ENCODE measurements at places on chromosomes 12 and 14.

GRCh38 chr14:58792416-58792815 lies 154.7 kb downstream of the DACT1 start:
- no peak for DNase-seq

DNA sequence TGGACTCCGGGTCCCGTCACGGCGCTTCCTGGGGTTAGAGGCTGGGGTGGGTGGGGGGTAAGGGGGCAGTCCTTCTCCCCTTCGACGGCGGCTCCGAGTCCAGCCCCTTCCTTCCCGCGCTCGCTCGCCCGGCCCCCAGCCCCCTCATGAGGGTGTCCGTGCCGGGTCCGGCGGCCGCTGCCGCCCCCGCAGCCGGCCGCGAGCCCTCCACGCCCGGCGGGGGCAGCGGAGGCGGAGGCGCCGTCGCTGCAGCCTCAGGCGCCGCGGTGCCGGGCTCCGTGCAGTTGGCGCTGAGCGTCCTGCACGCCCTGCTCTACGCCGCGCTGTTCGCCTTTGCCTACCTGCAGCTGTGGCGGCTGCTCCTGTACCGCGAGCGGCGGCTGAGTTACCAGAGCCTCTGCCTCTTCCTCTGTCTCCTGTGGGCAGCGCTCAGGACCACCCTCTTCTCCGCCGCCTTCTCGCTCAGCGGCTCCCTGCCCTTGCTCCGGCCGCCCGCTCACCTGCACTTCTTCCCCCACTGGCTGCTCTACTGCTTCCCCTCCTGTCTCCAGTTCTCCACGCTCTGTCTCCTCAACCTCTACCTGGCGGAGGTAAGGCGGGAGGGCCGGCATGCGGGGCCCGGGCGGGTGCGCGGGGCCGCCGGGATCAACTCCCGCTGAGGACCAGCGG lies 500 bp downstream of the GPR137C start:
- no peak for DNase-seq

DNA sequence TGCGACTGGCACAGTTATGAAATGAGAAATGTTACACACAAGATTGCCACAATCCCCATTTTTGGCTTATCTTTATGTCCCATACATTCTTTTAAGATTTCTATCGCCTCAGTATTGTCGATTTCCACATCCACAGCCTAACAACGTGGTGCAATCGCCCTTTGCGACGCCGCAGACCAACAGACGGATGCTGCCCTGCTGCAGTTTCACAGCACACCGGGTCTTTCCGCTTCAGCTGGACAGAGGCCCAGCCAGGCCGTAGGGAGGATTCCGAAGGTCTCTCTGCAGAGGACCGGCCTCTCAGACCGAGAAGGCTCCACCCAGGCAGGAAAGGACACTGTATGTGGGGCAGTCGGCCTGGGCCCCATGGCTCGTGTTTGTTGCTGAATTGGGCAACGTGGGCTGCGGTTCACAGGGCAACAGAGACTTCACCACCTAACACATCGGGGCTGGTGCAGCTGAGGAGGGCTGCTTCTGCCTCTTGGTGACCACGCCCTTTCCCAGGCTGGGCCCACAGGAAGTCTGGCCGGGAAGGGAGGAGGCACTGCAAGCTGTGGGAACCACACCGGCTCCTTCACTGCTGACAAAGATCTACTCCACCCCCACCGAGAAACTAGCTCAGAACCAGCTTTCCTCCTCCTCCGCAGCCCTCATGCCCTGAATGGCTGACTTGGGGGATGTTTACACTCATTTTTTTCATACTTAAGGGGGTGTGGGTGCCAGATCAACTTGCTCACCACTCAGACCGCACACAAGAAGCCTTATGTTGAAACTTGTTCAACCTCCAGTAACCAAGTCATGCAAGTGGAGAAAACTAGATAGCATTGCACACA lies 32.9 kb upstream of the MDM1 start:
- DNase-seq, result peak; percentile 26

- DNase-seq, result no peak
These were observed 70.7 kb downstream of the CMKLR1 start for GRCh38 chr12:108268397-108268796.

DNA sequence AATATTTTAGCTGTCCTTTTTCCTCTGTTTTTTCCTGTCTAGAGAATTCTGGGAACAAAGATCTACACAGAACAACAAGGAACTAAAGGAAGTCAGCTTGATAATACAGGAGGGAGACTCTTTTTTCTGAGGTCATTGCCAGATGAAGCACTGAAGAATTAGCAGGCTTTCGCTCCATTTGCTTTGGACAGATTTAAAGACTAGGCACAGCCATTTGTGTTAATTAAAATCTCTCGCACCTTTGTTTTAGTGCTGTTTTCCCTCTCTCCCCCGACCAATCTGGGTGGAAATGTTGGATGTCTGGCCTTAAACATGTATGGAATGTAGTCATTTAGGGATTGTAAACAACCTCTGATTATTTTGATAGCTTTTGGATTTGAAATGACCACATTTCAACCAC lies 9.6 kb upstream of the GPHN start:
- no peak for DNase-seq

- no peak for DNase-seq
These were observed 1349.1 kb downstream of the TMEM121 start for GRCh38 chr14:106875503-106875902.

GRCh38 chr12:87217491-87217890 lies 811.7 kb downstream of the C12orf50 start:
- DNase-seq, result no peak

GRCh38 chr14:79167957-79168356 lies 997.8 kb downstream of the NRXN3 start:
- DNase-seq, result no peak

DNA sequence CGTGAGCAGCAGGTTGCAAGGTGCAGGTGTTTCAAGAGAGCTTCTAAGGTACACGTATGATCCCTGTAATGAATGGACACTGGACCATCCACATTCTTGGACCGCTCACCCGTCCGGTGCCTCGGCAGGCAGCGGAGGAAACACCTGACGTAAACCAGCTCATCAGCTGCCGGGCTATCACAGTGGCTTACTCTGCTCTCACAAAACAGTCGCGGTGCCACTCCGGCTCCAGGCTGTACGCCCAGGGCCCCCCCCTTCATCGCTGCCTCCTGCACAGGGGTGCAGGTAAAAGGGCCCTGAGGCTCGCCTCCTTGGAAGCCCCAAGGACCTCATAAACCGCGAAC lies 436 bp downstream of the VPS33A start:
- no peak for DNase-seq

- DNase-seq, result no peak
These were observed 71.1 kb upstream of the MDM1 start for GRCh38 chr12:68403296-68403695.

DNA sequence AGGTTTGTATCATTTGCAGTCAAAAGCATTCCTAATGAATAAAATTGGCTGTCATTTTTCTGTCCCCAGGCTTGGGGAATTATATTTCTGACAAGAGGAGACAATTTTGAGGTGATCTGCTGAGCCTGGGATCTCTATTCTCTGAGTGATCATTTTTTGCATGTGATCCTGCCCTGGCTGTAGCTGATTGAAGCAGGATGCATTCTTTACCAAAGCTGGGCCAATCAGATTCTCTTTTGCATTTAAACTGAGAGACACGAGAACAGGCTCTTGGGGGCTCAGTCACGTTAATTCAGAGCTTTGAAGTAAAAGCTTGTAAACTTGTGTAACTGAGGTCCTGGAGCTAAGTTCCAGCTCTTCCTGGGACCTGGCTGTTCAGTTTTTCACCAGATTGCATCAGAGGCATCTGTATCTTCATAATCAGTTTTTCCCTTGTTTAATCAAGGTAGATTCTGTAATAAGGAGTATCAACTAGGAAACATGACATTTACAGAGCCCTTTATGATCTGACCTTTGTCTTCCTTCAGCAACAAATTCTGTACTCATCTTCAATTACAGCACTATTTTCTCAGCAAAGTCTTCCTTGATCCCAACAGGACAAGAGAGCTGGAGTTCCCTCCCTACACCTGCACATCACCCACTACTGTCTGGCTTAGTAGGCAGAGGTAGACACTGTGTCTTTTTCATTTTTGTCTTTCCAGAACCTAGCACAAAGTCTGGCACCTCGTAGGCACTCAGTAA lies 35.0 kb upstream of the MANSC4 start:
- DNase-seq, result no peak

GRCh38 chr12:6903722-6904121 lies 900 bp upstream of the LRRC23 start:
- DNase-seq, result no peak

GRCh38 chr14:53701108-53701875 lies 255.3 kb downstream of the BMP4 start:
- no peak for DNase-seq

GRCh38 chr14:44960146-44960545 lies 1.6 kb downstream of the KLHL28 start:
- no peak for DNase-seq

DNA sequence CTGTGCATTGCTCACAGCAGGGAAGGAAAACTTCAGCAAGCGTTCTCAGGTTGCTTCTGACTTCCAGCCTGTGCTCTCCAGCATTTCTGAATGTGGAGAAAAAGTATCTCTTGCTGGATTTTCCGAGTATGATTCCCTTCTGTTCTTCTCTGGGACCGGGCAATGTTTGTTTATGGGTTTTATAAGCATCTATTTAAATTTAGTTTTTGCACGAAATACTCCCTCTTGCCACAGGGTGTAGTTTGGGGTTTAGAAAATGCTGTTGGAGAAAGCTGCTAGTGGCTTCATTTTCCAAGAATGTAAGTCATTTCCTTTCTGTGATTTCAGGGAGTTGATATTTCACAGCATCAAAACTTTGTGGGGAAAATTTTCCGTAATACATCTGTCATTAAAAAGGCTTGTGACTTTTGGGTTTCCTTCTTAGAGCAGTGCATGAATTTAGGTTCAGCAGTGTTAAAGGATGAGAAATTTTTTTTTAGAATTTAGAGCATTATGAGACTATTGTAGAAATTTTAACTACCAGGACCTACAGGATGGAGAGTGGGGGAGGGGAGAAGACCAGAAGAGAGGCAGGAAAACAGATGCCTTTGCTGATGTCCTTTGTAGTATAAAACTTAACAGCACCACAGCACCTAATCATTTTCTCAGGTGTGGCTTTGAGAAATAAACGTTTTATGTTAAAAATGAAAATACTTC lies 1.5 kb downstream of the FRMD6 start:
- DNase-seq, result peak; percentile 89

- no peak for DNase-seq
These were observed 84.1 kb downstream of the KIF26A start for GRCh38 chr14:104222396-104223036.

DNA sequence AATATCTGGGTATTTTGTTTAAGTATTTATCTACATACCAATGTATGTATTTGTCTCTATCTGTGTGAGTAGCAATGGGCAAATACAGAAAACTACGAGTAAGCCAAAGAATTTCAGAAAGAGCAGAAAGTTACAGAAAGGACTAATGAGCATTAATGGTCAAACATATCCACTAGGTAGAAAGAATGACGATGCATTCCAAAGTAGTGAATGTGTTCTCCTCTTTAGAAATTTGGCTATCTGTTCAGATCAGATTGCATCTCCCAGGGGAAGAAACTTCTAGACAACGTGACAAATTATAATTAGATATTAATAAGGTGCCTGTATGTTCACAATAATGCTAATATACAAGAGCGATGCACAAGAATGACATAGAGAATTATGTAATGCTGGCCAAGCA lies 194.5 kb upstream of the GZMB start:
- no peak for DNase-seq

DNA sequence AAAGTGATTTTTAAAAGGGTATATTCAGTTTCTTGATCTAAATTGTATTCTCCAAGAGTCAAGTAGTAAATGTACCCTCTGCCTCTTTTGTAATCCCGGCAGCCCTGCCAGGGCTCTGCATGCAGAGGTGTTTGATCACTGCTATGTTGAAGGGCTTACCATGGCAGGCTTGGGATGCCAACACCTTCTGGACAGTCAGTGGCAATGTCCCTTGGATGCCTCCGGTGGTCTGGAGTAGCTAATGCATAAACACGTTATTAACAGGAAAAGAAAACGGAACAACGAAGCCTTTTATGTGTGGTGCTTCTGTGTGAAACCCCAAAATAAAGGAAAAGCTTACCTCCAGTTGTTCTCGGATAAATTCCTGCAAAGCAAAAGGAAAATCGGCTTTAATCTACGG lies 19.9 kb downstream of the EIF2B2 start:
- no peak for DNase-seq

DNA sequence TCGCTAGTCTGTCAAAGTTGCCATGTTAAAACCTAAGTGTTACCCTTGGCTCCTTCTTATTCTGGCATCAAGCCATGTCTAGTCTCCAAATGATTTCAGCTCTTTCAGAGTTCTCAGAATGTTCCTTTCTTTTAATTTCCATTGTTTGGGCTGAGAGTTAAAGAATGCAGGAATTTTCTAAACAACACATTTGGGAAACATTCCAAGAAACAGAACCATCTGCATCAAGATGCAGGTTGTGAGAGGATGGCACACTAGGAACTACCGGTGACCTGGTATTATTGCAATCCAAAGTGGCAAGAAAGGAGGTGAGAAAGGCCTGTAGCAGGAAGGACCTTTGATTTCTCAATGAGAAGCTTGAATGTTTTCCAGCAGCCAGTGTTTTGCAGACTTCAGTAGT lies 30.1 kb downstream of the SLC35F4 start:
- no peak for DNase-seq

DNA sequence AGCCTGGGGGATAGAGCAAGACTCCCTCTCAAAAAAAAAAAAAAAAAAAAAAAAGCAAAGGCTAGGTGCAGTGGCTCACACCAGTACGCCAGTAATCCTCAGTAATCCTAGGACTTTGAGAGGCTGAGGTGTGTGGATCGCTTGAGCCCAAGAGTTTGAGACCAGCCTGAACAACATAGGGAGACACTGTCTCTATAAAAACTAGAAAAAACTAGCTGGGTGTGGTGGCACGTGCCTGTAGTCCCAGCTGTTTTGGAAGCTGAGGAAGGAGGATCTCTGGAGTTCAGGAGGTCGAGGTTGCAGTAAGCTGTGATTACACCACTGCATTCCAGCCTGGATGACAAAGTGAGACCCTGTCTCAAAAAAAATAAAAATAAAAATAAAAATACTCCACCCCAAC lies 8.9 kb upstream of the RBM25 start:
- no peak for DNase-seq

DNA sequence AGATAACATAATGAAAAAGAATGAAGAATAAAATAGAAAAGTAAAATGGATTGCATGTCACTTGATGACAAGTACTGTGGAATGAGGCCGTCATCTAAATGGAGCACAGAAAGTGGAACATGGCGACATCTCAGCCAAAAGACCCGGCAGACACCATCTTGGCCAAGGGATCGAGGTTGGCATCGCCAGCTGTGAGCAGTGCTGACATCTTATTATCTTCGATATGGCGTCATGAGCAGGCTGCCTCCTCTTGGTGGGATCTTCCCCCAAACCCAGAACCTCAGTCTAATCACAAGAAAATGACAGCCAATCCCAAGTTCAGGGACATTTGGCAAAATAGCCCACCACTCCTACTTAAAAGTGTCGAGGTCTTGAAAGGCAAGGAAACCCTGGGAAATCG lies 15.1 kb downstream of the SERPINA5 start:
- DNase-seq, result no peak
